Testis (tissue), 5 donors: ENCODE measurements at places on chromosomes 3 and 15. TPM values are rescaled to one million over a fixed set of nuclear protein-coding genes. Genes with fewer than 3 reads are reported as not detected.

DNA sequence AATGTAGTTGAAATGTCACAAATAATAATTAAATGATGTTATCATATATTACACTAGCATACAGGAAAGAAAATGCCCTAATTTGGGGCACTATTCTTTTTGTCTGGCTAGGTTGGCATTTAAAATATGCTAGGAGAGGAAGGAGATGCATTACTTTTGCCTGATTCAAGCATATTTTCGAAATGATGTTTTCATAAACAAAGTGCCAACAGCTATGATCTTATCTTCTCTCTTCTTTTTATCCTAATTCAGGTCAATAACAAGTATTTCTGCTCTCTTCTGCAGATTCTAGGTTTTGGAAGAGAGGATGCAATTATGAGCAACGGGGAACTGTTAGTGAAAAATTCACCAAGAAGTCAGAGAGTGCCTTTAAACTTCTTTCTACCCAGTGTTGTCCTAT lies 55.8 kb upstream of the NR2F2 start:
- no peaks in the 10 kb centered on the region for H3K27me3 ChIP-seq
- H3K27ac ChIP-seq = no peak overlapping the region
- H3K4me3 ChIP-seq = no peak overlapping the region
- no peaks in the 10 kb centered on the region for H3K36me3 ChIP-seq
- no peak for DNase-seq

- peaks cover 19% of the 10 kb centered on the region for H3K4me1 ChIP-seq
- no peak overlapping the region for H3K27ac ChIP-seq
- no peaks in the 10 kb centered on the region for H3K36me3 ChIP-seq
- DNase-seq = no peak
- no peaks in the 10 kb centered on the region for H3K27me3 ChIP-seq
Measured at GRCh38 chr15:40066589-40066988, 27.6 kb upstream of the SRP14 start.

DNA sequence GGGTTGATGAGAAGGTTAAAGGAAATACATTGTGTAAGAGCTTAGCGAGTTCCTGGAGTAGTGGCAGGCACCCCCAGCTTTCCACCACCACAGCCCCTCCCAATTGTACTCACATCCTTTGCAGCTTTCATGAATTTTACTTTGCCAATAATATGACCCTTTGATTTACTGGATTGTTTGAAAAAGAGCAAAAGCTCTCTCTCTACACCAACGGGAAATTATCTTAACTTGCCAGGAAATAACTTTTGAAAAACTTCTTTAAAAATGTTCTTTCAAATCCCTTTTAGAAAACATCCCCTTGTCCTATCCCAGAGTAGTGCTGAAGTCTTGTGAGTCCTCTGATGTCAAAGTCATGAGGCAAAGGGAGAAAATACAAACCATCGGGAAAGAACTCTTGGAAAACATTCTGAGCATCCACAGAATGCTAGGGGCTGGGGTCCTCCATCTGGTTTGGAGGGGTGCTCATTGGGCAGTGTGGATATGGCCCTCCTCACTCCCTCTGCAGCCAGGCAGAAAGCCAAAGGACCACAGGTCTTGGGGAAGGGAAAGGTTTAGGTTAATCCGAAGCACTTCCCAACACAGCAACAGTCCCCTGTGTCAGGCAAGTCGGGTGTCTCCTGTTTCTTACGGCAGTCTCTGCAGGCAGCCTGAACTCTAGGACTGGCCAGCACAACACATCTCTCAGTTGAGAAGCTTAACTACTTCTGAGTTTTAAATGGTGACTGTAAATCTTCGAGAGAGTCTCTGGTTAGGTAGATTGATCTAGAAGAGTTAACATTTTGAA lies 36.5 kb downstream of the BOC start:
- no peaks in the 10 kb centered on the region for H3K27me3 ChIP-seq
- peaks cover 28% of the 10 kb centered on the region for H3K4me1 ChIP-seq
- no peak for DNase-seq

GRCh38 chr3:41202834-41203345 lies 3.6 kb downstream of the CTNNB1 start:
- no peak overlapping the region for H3K27ac ChIP-seq
- H3K4me3 ChIP-seq = no peak overlapping the region
- H3K27me3 ChIP-seq = no peaks in the 10 kb centered on the region
- DNase-seq = peak; percentile 36
- H3K4me1 ChIP-seq = peaks cover 45% of the 10 kb centered on the region

DNA sequence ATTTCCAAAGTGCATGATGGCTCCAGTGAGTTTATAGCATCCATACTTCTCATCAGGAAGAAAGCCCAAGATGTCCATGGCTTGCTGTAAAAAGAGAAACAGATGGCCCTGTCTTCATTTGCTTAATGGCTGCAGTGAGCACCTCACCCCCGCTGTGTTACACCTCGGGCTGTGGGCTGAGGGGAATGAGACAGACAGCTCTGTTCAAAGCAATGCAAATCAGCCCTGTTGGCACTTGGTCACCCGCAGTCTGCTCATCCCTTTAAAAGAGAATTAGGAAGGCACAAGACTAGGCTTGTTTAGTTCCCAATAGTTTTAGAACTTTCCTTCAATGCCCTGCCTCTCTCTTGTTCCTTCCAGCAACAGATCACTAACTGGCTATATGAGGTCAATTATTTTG lies 25.2 kb downstream of the MYH15 start:
- H3K4me1 ChIP-seq = no peaks in the 10 kb centered on the region
- no peak for DNase-seq
- H3K4me3 ChIP-seq = no peak overlapping the region
- H3K36me3 ChIP-seq = no peaks in the 10 kb centered on the region
- no peak overlapping the region for H3K27ac ChIP-seq

DNA sequence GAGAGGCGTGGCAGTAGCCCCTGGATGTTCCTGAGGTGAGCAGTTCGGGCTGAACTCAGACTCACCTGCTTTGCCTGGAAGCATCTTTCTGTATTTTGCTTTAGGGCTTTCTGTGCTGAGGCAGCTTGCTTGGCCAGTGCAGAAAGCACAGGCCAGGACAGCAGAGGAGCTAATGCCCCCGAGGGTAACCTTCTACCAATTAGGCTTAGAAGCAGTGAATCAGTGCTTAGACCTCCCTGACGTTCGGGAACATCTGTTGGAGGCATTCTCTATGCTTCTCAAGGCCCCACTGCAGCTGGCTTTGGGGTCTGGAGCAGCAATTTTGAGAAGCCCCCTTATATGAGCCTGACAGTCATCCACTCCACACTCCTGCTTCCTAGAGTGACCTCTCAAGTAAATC lies 350.7 kb upstream of the PROK2 start:
- no peaks in the 10 kb centered on the region for H3K36me3 ChIP-seq
- H3K4me3 ChIP-seq = no peak overlapping the region
- no peaks in the 10 kb centered on the region for H3K27me3 ChIP-seq
- no peak overlapping the region for H3K27ac ChIP-seq
- H3K4me1 ChIP-seq = no peaks in the 10 kb centered on the region

- no peaks in the 10 kb centered on the region for H3K27me3 ChIP-seq
- H3K4me3 ChIP-seq = no peak overlapping the region
- no peak overlapping the region for H3K27ac ChIP-seq
- DNase-seq = no peak
- no peaks in the 10 kb centered on the region for H3K4me1 ChIP-seq
Measured at GRCh38 chr3:96991800-96992365, 177.5 kb downstream of the EPHA6 start.

DNA sequence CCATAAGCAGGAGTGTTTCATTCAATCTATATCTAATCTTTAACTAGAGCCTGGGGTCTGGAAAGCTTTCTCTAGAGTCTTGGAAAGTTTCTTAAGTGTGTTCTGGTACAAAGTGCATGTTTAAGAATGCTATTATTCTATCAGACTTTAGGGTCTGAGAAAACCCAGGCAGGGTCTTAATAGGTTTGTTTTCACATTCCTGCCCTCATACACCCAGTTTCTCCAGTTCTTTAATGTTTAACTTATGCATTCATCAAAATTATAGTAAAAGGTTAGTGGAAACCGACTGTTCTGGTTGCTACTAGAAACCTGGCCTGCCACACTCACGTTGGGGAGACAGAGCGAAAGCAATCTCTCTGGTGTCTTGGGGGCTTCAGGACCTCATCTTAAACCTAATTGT lies 102.9 kb upstream of the WDR72 start:
- no peaks in the 10 kb centered on the region for H3K4me1 ChIP-seq
- no peaks in the 10 kb centered on the region for H3K36me3 ChIP-seq
- H3K27me3 ChIP-seq = no peaks in the 10 kb centered on the region
- DNase-seq = no peak

GRCh38 chr15:95131131-95131556 lies 899.8 kb downstream of the MCTP2 start:
- H3K27ac ChIP-seq = no peak overlapping the region
- H3K4me1 ChIP-seq = no peaks in the 10 kb centered on the region
- no peaks in the 10 kb centered on the region for H3K36me3 ChIP-seq
- H3K27me3 ChIP-seq = no peaks in the 10 kb centered on the region
- no peak overlapping the region for H3K4me3 ChIP-seq

DNA sequence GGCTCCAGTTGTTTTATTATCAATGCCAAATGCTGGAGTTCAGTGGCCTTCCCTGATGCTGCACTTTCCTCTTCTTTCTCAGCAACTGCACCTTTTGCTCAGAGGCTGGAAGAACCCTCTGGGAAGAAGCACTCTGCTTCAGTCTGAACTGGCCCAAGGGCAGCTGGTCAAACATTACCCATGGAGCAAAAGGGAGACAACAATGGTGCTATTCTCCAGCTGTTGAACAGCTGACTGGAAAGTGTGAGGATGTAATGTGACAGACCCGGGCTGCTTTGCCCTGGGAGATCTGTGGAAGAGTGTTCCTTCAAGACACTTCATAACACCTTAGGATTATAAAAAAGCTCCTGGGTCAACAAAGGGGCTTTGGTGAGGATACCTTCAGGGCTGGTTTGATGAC lies 84.9 kb downstream of the EPHB1 start:
- no peaks in the 10 kb centered on the region for H3K27me3 ChIP-seq
- H3K36me3 ChIP-seq = no peaks in the 10 kb centered on the region
- H3K27ac ChIP-seq = no peak overlapping the region
- H3K4me1 ChIP-seq = peaks cover 7% of the 10 kb centered on the region
- no peak overlapping the region for H3K4me3 ChIP-seq
- DNase-seq = no peak

DNA sequence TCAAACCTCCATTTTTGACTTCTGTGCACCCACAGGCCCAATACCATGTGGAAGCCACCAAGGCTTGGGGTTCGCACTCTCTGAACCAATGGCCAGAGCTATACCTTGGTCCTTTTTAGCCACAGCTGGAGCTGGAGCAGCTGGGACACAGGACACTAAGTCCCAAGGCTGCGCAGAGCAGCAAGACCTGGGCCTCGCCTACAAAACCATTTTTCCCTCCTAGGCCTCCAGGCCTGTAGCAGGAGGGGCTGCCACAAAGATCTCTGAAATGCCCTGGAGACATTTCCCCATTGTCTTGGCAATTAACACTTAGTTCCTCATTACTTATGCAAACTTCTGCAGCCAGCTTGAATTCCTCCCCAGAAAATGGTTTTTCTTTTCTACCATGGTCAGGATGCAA lies 81.3 kb downstream of the ZMAT3 start:
- H3K4me3 ChIP-seq = no peak overlapping the region
- no peaks in the 10 kb centered on the region for H3K4me1 ChIP-seq
- no peaks in the 10 kb centered on the region for H3K36me3 ChIP-seq
- no peak overlapping the region for H3K27ac ChIP-seq

DNA sequence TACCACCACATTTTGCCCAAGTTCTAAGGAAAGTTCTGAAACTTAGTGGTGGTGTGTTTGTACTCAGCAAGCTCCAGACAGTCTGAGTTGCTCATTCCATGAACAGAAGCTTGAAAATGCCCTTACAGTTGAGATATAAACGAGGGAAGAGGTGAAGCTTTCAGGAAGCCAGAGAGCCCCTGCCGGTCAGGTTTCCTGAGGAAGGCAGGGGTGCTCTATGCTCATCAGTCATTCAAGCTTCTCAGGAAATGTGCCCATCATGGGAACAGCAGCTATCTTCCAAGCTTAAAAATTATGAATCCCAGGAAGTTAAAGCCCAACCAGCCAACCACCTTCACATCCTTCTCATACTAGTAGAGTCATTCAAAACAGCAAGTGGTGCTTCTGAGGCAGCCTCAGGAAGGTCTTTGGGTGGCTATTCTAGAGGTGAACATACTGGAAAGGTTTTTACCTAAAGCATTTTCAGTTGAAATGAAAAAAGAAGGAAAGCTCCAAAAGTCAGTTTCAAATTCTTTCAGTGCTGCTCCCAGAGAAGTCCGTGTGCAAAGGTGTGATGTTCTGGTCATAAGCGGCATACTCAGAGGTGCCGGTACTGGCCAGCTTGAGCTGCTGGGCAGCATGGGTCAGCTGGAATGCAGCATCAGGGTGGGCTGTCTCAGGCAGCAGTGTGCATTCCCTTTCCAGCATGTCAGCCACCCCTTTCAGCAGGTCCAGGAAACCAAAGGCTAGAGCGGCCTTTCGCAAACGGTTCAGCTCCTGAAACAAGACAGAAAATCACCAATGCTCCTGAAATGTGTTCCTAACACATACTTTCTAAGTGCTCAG lies 31.8 kb downstream of the INTS14 start:
- no peaks in the 10 kb centered on the region for H3K36me3 ChIP-seq
- peaks cover 19% of the 10 kb centered on the region for H3K4me1 ChIP-seq
- H3K4me3 ChIP-seq = no peak overlapping the region
- H3K27ac ChIP-seq = no peak overlapping the region
- no peak for DNase-seq
- no peaks in the 10 kb centered on the region for H3K27me3 ChIP-seq

DNA sequence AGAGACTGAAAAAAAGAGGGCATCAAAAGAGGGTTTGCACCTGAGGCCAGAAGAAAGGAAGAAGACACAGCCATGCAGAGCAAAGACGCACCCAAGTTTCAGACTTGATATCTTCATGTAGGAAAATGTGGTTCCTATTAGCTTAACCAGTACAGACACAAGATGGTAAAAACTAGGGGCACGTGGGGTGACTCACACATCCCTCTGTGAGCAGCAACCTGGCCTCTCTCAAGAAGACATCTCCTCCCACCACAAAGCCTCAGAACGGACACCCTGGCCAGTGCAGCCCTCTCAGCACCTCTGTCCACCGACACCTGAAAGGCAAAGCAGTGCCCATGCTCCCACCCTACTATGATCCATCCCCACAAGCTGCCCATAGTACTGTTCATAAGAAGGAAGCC lies 33.3 kb downstream of the GLB1 start:
- no peak overlapping the region for H3K4me3 ChIP-seq
- no peaks in the 10 kb centered on the region for H3K27me3 ChIP-seq
- H3K27ac ChIP-seq = no peak overlapping the region
- no peaks in the 10 kb centered on the region for H3K36me3 ChIP-seq
- no peaks in the 10 kb centered on the region for H3K4me1 ChIP-seq
- DNase-seq = no peak

GRCh38 chr15:43518197-43518761 lies 871 bp downstream of the MAP1A start:
- H3K27ac ChIP-seq = peak overlapping the region; percentile 72
- H3K36me3 ChIP-seq = no peaks in the 10 kb centered on the region
- no peak for DNase-seq
- peak overlapping the region; percentile 47 for H3K4me3 ChIP-seq

The PIGZ gene
- 3.9 TPM for total RNA-seq
